ENCODE measurements at places on chromosomes 4 and X.

- no peak for DNase-seq
Observed at GRCh38 chr4:133969202-133969848, 232.3 kb downstream of the PABPC4L start.

DNA sequence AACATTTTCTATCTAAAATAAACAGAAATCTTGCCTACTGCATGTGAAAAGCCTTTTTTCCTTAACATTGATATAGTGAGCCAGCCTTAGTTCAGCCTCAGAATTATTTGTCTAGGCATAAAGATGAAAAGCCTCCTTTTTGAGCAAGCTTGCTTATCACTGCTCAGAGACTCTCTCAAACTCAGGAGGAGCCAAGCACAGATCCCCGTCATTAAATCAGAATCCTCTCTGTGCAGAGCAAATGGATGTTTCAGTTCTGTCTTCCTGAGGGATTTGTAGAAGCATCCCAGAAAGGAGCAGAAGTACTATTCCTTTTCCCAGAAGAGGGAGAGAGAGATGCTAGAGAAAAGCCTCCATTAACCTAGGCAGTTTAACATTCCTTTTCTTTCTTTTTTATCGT is 186.9 kb upstream of the LNX1 start:
- DNase-seq, result no peak

DNA sequence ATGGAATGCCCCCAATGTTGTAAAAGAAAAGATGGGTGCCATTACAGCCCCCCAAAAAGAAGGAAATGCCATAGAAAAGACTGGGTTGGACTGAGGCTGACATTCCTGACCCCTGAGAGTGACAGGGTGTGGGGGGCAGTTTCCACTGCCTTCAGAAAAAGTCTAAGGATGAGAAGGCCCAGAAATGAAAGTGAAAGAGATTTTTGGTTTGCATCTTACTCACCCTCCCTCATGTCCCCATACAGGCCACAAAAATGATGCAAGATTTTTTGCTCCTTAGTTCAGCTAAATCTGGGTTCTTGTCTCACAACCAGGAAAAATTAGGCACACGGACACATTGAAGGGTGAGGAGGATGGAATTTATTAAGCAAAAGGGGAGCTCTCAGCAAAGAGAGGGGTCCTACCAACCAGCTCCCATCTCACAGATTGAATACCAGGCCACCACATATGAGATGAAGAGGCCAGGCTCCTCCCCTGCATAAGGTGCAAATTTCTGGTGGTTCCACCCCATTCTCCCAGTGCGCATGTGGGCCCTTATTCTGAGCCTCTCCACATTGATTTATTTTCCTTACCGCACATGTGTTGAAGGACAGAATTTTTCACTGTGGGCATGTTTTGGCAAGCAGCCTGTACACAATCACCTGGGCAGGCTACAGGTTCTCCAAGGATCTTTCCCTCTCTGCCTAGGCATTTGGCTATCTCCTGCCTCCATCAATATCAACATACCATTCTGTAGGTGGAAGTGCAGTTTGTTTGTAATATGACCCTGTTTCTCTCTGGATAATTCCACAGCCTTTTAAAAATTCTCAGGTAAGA is 18.8 kb downstream of the PPP4R3C start:
- no peak for DNase-seq

DNA sequence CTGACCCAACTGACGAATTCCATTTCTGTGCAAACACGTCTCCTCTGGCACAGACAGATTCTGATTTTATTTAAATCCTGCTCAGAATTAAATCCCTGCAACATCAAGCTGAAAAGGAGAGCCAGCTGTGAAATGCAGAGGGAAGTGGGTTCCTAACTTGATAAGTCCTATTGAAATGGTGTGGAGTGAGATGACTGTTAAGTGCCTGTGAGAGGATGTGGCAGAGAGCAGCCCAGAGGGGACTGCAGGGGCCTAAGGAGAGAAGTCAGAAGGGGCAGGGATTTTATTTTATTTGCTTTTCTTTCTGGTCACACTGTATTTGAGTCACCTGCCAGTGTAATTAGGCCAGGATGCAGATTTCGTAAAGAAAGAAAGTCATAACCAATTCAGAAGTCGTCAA is 277.4 kb downstream of the NKX6-1 start:
- DNase-seq, result no peak

- no peak for DNase-seq
Observed at GRCh38 chrX:2698604-2699003, 7.5 kb downstream of the CD99 start.

- DNase-seq, result no peak
Observed at GRCh38 chr4:123682931-123683330, 286.3 kb downstream of the SPRY1 start.
